ENCODE measurements at places on chromosomes 5 and 9. TPM values are rescaled to one million over a fixed set of nuclear protein-coding genes. Genes with fewer than 3 reads are reported as not detected.

- no peaks in the 10 kb centered on the region for H3K27me3 ChIP-seq
- no peak overlapping the region for H3K4me3 ChIP-seq
- H3K27ac ChIP-seq, result no peak overlapping the region
- H3K36me3 ChIP-seq, result no peaks in the 10 kb centered on the region
- DNase-seq, result no peak
- no peaks in the 10 kb centered on the region for H3K4me1 ChIP-seq
These were observed 100.2 kb downstream of the PIP5K1B start for GRCh38 chr9:68804911-68805889.

- H3K4me3 ChIP-seq, result no peak overlapping the region
- no peak overlapping the region for H3K27ac ChIP-seq
- no peaks in the 10 kb centered on the region for H3K36me3 ChIP-seq
- peaks cover 6% of the 10 kb centered on the region for H3K4me1 ChIP-seq
- no peak for DNase-seq
These were observed 23.3 kb upstream of the ABLIM3 start for GRCh38 chr5:149117970-149118369.

DNA sequence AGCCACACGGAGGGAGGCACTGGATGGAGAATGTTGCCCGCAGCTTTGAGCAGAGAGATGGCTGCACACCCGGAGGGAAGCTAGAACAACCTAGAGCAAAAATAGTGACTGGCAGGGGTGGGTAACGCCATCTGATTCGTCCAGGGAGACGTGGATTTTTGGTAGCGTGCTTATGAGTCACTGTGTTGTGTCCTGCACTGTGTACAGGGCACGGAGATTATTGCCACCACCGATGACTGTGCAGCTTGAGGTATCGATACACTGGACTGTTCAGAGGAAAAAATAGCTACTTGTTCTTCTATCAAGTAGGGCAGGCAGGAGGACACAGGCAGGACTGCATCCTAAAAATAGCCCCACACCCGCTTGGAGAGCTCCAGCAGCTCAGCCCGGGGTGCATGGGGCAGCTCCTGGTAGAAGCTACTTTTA, 6.0 kb downstream of the UBE2QL1 start:
- no peak for DNase-seq
- no peaks in the 10 kb centered on the region for H3K36me3 ChIP-seq
- H3K4me3 ChIP-seq, result no peak overlapping the region
- H3K27me3 ChIP-seq, result peaks cover 10% of the 10 kb centered on the region

HAVCR2 gene
- total RNA-seq, result 5.1 TPM

- no peak overlapping the region for H3K4me3 ChIP-seq
- DNase-seq, result peak; percentile 86
- no peaks in the 10 kb centered on the region for H3K4me1 ChIP-seq
- H3K27ac ChIP-seq, result no peak overlapping the region
- H3K36me3 ChIP-seq, result no peaks in the 10 kb centered on the region
These were observed 138.8 kb downstream of the PIK3R1 start for GRCh38 chr5:68354315-68354714.

TMOD1 gene
- total RNA-seq, result 71.0 TPM

DNA sequence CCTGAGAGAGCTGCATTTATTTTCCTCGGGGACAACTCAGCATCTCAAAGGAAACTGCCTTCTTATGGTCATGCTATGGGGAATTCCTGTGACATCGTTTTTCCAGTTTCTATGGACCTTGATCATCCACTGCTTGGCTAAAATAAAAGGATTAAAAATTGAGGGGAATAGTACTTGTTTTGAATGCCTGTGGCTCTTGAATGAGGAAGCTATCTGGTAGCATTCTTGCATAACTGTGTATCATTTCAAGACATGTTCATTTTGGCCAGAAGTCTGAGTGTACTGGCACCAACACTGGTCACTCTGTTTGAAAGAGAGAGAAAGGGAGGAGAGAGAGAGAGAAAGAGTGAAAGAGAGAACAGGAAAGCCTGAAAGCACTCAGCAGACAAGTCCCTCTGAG, 116.7 kb downstream of the DOCK2 start:
- no peaks in the 10 kb centered on the region for H3K4me1 ChIP-seq
- no peak for DNase-seq
- no peaks in the 10 kb centered on the region for H3K27me3 ChIP-seq
- H3K27ac ChIP-seq, result no peak overlapping the region

GRCh38 chr9:3299872-3300271, 225.9 kb downstream of the RFX3 start:
- no peaks in the 10 kb centered on the region for H3K27me3 ChIP-seq
- H3K4me1 ChIP-seq, result no peaks in the 10 kb centered on the region
- no peak overlapping the region for H3K4me3 ChIP-seq
- no peak overlapping the region for H3K27ac ChIP-seq

GRCh38 chr5:123170816-123171215, 81.8 kb downstream of the PRDM6 start:
- no peak overlapping the region for H3K4me3 ChIP-seq
- peaks cover 8% of the 10 kb centered on the region for H3K4me1 ChIP-seq
- no peaks in the 10 kb centered on the region for H3K27me3 ChIP-seq

IGFBPL1 gene
- 2.0 TPM for total RNA-seq

- DNase-seq, result no peak
- no peak overlapping the region for H3K4me3 ChIP-seq
- peaks cover 28% of the 10 kb centered on the region for H3K27me3 ChIP-seq
- H3K36me3 ChIP-seq, result no peaks in the 10 kb centered on the region
These were observed 24.1 kb downstream of the SARDH start for GRCh38 chr9:133713960-133714495.

HTR1A gene
- total RNA-seq, result not detected

DNA sequence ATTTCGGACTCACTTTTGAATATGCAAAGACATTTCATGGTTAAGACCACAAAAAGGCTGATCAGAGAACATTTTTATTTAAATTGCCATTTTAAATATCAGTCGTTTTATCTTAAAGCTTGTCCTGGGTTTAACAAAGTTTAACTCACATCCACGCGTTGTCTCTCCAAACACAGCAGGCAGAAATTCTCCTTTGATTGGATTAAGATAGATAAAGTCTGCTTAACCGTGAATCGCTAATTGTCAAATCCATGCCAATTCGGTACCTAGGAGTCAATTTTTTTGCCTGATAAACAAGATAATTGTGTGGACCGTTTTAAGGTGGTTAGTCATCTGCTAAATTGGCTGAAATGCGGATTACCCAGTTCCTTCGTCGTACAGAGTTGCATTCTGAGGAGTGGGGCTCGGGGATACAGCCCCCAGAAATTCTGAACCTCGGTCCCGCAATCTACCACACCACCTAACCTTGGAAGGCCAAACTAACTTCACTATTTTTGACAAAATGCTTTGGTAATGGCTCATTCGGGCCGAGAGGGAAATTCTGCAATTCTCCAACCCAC, 665 bp upstream of the BTF3 start:
- peak overlapping the region; percentile 93 for H3K27ac ChIP-seq
- peaks cover 29% of the 10 kb centered on the region for H3K4me1 ChIP-seq
- peaks cover 16% of the 10 kb centered on the region for H3K36me3 ChIP-seq
- DNase-seq, result no peak

DNA sequence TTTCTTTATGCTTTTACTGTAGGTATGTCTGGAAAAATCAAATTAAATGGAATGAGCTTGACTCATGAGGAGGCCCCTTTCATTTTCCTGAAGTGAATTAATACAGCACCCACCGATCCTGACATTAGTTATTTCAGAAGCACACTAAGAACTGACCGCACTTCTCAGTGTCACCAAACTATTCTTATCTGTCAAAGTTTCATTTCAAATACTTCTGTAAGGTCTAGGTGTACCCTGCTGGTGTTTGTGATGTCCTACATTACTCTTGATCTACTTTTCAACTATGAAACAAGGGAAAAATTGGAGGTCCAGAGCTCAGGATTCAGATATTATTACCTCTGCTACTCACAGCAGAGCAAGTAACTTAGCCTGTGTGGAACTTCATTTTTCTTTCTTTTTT, 1.8 kb upstream of the TEK start:
- H3K27ac ChIP-seq, result no peak overlapping the region
- no peaks in the 10 kb centered on the region for H3K36me3 ChIP-seq
- no peaks in the 10 kb centered on the region for H3K27me3 ChIP-seq
- DNase-seq, result no peak
- no peaks in the 10 kb centered on the region for H3K4me1 ChIP-seq

PSD2 gene
- total RNA-seq, result 0.17 TPM

GRCh38 chr5:59522201-59522831, 371.2 kb downstream of the PDE4D start:
- DNase-seq, result no peak
- no peak overlapping the region for H3K4me3 ChIP-seq

DNA sequence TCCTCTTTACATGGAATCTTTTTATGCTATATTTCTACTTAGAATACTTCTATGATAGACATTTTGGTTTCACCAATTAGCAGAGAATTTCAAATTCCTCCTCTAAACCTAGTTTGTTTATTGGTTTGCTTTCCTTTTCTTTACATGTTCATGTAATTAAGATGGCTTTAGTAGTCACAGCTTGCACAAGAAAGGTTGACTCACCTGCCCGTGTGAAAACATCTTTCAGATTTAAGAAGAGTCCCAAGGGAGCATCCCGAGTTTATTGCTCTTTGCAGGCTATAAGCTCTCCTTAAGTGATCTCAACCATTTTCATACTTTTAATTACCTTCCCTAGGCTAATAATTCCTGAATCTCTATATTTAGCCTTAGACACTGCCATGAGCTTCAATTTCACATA, 28.9 kb downstream of the TYRP1 start:
- no peak overlapping the region for H3K4me3 ChIP-seq
- H3K36me3 ChIP-seq, result no peaks in the 10 kb centered on the region
- H3K4me1 ChIP-seq, result peaks cover 6% of the 10 kb centered on the region
- H3K27ac ChIP-seq, result no peak overlapping the region
- no peaks in the 10 kb centered on the region for H3K27me3 ChIP-seq

AQP3 gene
- total RNA-seq, result 4.5 TPM

DNA sequence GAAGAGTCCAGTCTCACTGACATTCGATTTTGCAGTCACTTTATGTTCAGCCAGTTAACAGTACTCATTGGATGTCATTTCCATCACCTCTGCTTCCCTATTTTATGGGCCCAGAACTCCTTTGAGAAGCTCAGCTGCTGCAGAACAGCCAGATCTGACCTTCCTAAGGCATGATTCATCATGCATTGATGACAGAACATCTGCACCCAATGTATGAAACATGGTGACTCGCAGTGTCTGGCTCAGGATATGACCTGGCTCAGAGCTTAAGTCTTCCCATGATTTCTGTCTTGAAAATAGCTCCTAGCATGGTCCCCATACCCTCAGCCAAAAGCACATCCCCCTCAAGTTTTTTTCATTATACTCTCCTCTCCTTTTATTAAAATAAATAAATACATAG, 92.6 kb upstream of the TRIM32 start:
- H3K27ac ChIP-seq, result no peak overlapping the region
- H3K4me1 ChIP-seq, result peaks cover 10% of the 10 kb centered on the region
- no peak overlapping the region for H3K4me3 ChIP-seq
- H3K27me3 ChIP-seq, result no peaks in the 10 kb centered on the region
- no peak for DNase-seq
- H3K36me3 ChIP-seq, result no peaks in the 10 kb centered on the region

- no peak overlapping the region for H3K4me3 ChIP-seq
- H3K36me3 ChIP-seq, result no peaks in the 10 kb centered on the region
- H3K27ac ChIP-seq, result no peak overlapping the region
- DNase-seq, result no peak
These were observed 676 bp downstream of the LCN15 start for GRCh38 chr9:136763649-136764035.

DNA sequence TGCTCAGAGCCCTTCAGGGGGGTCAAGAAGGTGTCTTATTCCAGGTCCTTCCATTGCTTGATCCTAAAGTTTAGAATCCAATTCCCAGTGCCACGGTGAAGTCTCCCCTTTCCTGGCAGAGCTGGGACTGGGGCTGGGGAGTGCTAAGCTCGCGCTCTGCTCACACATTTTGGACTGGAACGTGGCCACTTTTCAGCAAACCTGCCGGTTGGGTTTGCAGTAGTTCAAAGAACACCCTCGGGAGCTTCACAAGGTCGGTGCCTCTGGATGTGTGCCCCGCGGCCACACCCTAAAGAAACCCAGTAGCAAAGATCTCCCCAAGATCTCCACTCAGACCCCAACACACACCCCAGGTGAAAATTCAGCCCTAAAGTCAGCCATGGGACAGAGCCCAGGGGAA, at the start of gene C9orf152:
Gene C9orf152 (minus strand): TSS at position 129 of the 400 bp plus-strand sequence. CDS start 580 bp downstream, outside the sequence.
- H3K4me1 ChIP-seq, result no peaks in the 10 kb centered on the region
- no peaks in the 10 kb centered on the region for H3K36me3 ChIP-seq
- H3K4me3 ChIP-seq, result no peak within 1 kb of the TSS
- no peak for DNase-seq

DNA sequence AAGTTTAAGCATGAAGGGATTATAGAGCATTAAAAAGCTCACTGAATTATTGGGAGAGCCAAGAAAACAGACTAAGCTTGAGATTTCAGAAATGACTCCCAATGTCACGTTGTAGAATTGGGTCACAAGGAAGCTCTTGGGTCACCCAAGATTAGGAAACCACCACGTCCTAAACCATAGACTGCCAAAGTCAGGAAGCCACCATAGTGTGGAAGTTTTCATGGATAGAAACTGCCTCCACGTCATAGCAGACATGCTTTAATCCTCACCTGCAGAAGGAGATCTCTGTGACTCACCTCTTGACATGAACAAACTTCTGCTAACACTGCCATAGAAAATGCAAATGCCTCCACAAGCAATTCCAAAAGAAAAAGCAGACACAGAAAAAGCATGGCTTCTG, 106.3 kb downstream of the SLC1A3 start:
- no peaks in the 10 kb centered on the region for H3K4me1 ChIP-seq
- H3K27me3 ChIP-seq, result no peaks in the 10 kb centered on the region
- H3K36me3 ChIP-seq, result no peaks in the 10 kb centered on the region
- no peak overlapping the region for H3K27ac ChIP-seq
- no peak overlapping the region for H3K4me3 ChIP-seq
